ENCODE measurements at places on chromosomes 3 and 15. TPM values are rescaled to one million over a fixed set of nuclear protein-coding genes. Genes with fewer than 3 reads are reported as not detected.

Gene PCSK6
- 29.8 TPM for total RNA-seq

Gene COL6A5
- total RNA-seq: not detected

- no peak for DNase-seq
Measured at GRCh38 chr3:171195686-171196085, 169.2 kb upstream of the SLC2A2 start.

DNA sequence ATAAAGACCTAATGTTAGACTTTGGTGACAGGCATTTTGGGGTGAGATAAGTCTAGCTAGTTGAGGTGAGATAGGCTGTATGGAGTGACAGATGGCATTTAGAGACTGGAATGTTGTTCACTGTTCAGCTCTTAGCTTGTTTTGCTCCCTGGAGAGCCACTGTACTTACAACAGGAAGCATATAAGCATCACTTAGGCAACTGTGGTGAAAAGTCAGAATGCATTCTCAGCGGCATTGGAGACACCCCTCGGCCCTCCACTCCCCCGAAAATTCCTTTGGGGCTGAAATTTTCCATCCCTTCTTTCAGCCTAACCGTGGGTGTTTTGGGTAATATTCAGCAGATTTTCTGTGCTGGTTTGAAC lies 73.4 kb downstream of the SLCO3A1 start:
- DNase-seq: no peak

DNA sequence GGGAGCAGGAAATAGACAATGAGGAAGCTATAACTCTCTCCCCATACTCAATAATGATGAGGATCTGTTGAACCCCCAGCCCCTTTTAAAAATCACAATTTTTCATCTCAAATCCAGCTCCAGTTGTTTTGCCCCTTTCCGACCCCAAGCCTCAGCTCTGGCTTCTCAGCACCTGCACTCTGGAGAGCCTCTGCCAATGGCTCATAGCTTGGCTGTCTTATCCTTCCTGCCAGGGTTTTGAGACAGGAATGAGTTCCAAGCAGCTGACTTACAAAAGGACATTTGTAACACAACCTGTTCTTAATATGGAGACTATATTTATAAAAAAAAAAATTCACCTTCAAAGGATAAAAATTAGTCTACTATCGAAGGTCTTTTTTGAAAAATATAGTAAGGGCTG lies 105.9 kb upstream of the NEDD4 start:
- no peak for DNase-seq

DNA sequence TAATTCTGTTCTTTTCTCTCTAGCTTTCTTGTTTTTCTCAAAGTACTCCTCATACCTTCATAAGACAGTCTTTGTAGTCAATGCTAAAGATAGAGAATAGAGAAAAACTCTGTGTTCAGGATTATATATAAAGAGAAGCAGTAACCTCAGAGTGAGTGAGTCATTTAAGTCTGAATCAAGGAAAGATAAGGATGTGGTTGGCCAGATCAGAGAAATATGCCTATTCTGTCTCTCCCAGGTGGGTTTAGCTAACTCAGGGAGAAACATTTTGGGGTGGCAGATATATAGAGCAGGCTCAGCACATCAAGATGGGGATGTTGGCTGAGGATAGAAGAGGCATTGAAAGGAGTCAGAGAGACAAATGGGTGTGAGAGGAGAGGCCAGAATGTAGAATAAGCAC lies 31.4 kb downstream of the GTF2E1 start:
- DNase-seq: no peak

Gene ITIH4
- total RNA-seq: 0.58 TPM

GRCh38 chr15:80183306-80183705 lies 30.5 kb downstream of the FAH start:
- DNase-seq: no peak

DNA sequence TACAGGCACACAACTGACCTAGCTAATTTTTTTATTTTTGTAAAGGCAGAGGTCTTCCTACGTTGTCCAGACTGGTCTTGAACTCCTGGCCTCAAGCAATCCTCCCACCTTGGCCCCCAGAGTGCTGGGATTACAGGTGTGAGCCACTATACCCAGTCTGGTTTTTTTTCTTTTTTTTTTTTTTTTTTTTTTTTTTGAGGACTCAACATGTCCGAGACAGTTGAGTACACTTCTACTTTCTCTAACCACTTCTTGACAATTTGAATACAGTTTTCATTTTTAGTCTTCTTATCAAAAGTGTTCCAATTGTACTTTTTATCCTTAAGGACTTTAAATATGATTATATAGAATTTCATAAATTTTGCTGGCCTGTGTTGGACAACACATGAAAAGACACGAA lies 7.4 kb upstream of the GSK3B start:
- no peak for DNase-seq

Gene GLCE
- 8.3 TPM for total RNA-seq

DNA sequence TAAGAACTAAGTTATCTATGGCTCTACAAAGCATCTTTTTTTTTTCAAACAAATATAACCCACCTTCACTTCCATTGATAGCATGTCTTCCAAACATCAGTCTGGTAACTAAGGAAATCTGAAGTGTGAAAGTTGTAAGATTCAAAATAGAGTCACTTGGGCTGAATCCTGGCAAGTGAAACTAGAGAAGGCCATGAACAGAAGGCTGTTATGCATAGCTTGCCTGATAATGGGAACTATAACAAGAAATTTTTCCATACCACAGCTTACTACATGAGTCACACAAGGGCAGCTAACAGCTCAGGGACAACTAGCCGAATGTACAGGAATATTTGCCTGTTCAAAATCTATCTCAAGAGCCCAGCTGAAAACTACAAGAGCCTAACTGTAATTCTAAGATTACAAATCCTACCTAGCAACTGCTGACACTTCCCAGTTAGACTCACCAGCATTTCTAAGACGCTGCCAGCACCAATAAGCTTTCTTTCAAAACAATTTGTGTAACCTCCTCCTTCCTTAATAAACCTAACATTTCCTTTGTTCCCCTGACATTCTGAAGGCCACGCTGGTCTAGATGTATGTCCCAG lies 1066.5 kb downstream of the PLOD2 start:
- peak; percentile 57 for DNase-seq

GRCh38 chr15:78790027-78790426 lies 21.2 kb downstream of the ADAMTS7 start:
- no peak for DNase-seq

DNA sequence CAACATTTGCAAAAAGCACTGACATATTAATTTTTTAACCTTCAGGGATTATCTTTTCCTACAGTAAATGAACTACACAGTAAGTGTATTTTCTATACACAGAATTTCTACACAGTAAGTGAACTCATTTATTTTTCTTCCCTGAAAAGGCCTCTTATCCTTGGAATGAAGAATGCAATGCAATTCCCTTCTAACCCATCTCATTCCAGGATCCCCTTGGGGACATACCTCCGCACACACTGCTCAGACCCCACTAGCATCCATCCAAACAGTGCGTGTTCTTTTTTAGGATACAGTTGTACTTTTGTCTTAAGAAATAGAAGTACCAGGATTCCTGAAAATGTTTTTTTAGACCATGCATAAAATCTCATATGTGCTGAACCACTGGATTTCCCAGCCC lies 152.8 kb downstream of the UACA start:
- no peak for DNase-seq

DNA sequence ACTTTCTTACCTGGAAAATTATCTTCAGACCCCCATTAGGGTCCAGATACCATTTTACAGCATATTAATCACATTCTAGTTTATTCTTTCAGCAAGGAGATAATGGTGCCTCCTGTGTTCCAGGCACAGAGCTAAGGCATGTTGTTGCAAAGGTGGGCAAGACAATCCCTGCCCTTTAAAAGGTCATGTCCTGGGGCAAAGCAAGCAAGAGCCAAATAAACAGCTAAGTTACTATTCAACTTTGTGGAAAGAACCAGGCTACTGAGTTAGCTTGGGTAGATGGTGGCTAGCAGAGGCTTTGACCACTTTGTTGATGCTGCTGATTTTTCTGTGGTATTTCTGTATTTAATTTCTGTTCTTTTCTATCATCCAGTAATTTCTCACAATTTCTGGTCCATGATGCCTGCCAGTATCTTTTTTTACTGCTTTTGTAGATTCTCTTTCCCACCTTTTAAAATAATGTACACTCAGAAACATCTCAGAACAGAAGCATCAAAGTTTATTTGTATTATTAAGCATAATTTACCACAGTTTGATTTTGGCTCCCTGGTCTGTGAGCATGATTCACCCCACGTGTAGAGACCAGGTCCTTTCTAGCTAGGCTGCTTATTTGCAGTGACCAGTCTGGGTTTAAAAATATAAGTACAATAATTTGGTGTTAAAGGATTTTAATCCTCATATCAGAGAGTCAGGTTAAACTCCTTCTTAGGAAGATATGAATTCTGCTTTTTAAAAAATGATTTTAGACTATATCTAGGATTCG lies 71.5 kb downstream of the LRRC28 start:
- DNase-seq: no peak

DNA sequence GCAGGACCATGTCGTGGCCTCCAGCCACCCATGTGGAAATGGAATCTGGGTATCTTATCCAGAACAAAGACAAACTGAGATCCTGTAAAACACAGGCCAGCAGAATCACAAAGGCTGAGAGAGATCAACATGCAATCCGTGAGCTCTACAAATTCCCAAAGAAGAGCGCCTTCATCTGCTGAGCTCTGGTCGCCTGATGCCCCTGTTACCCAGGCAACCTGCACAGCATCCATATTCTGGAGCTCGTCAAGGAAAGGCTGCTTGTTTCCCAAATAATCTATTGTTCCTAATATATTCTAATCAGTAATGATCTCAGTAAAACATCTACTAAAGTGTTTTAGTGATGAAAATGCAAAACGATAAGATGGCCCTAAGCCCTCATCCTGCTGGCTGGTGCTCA lies 133.6 kb downstream of the OCA2 start:
- no peak for DNase-seq

Measured in MCF 10A (cell line).